ENCODE measurements at places on chromosomes 3 and 15.
A peak's percentile ranks its signal among the peaks of the same experiment; 100 is the strongest.

DNA sequence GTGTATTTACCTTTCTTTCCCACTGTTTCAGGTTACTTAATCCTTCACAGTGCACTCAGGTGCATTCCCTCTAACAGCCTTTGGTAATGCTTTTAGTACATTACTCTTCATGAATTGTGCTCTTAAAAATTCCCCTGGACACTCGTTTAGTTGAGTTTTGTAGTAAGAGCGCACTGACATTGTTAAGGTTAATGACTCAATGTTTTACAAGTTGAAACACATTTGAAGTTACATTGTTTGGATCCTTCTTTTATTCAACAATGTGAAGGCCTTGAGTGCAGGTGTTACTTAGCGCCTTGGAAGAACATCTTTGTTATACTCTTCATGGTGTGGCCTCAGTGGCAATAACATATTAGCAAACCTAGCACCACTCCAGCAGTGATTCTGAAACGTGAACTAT is 739.6 kb downstream of the NAALADL2 start:
- DNase-seq, result no peak

- no peak for DNase-seq
Measured at GRCh38 chr3:74535281-74535680, 79.2 kb downstream of the CNTN3 start.

DNA sequence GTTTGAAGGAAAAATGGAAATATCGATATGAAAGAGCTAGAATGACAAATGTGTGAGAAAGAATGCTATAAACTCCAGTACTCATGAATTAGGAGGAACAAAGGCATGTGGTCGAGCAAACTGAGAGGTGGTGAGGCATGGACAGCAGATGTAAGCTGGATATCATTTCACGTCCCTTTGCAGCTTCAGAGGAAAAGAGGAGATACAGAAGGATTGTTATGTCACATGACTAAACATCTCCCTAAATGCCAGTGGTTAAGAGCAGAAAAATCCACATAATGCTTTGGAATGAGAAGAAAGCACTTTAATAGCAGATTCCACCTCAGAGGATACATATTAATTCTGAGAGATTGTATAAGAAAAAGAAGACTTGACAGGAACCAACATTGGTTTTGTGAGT is 248.7 kb downstream of the ZIC4 start:
- peak; percentile 7 for DNase-seq

GRCh38 chr3:171994646-171995428 is 44.5 kb upstream of the FNDC3B start:
- DNase-seq, result peak; percentile 82

- no peak for DNase-seq
Measured at GRCh38 chr3:76438971-76439370, 600.9 kb upstream of the ROBO2 start.

DNA sequence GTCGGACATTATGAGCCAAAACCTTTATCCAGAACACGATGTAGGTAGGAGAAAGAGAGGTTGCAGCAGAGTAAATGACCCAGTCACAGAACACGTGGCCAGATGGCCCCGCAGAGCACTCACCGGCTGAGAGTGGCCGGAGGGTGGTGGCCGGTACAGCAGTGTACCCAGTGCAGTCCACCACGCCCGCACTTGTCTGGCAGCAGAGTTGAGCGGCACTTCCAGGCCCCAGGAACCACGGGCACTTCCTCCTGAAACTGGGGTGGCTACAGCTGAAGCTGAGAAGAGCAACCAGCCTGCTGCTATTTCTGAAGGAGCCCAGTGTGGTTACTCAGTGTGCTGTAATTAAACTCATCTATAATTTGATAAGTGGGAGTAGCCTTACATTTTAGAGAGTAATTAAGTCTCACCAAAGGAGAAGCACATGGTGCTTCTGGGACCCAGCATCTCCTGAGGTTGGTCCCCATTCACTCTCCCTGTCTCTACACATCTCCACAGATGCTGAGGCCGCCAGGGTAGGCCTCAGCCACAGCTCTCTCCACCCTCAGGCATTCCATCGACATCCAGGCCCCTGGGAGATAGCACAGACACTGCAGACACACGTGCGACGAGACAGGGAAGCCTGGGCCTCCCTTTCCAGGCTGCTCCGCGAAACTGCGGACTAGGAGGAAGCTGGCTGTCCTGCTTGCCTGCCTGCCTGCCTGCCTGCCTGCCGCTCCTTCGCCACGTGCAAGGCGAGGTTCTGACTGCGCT is 49.8 kb downstream of the BDH1 start:
- DNase-seq, result no peak

DNA sequence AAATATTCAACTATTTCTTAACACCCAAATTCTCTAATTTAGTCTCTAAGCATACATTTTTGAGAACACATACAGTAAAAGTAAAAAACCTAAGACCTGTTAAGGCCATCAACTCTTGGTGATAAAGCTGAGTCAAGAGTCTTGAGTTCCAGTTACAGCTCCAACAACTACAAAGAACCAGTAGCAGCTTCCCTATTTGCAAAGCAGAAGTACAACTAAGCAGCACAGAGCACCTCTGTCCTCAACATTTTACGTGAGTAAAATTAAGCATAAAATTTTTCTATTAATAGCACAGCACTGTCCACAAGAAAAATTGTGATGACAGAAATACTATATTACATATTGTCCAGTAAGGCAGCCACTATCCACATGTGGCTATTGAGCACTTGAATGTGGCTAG is 4.4 kb downstream of the PCOLCE2 start:
- no peak for DNase-seq

GRCh38 chr3:41334426-41334825 is 135.1 kb downstream of the CTNNB1 start:
- DNase-seq, result no peak

GRCh38 chr3:195441992-195442572 is 738 bp downstream of the ACAP2 start:
- no peak for DNase-seq

GRCh38 chr15:41417418-41418195 is 712 bp downstream of the RTF1 start:
- DNase-seq, result no peak

DNA sequence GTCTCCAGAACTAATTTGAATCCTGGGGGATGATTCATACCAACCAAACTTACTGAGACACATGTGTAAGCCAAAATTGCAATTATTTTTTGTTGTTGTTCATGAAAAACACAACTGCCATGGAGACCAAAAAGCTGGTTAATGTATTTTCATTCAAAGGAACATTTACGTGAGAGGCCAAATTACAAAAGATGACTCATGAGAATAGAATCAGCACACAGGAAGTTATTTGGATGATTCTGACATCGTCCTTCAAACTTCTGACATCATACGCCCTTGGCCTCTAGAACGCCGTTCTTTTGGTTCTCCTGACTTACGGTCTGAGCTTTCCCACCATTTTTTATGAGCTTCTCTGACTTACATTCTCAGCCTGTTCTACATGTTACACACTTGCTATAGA is 3.0 kb upstream of the ZNF280D start:
- no peak for DNase-seq

DNA sequence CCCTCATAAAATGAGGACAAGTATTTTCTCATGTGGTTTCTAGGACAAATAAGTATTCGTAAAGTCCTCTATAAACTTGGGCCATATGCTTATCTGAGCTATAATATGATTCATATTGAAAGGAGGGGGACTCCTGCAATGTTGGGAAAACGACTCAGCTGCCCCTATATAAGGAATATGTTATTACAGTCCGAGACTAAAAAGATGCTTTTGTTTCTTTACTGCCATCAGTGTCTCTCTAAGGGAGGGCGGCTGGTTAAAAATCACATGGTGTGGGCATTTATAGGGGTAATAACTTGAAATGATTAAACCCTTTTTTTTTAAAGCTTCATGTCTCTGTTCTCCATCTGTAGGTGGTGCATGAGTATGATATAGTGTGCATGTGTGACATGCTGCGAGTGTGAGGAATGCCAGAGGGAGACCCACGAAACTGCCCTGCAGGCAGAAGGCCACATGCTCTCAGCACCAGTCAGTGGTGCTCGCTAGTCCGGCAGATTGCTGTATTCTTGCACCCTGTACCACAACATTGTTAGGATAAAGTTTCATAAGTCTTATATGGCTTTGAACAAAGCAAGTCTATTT is 256.0 kb upstream of the CTDSPL start:
- no peak for DNase-seq

GRCh38 chr3:171455603-171456550 is 4.3 kb downstream of the TNIK start:
- DNase-seq, result no peak

GRCh38 chr15:40130799-40131502 is 22.3 kb upstream of the BMF start:
- no peak for DNase-seq

GRCh38 chr15:39096608-39097205 is 484.2 kb upstream of the THBS1 start:
- DNase-seq, result no peak

DNA sequence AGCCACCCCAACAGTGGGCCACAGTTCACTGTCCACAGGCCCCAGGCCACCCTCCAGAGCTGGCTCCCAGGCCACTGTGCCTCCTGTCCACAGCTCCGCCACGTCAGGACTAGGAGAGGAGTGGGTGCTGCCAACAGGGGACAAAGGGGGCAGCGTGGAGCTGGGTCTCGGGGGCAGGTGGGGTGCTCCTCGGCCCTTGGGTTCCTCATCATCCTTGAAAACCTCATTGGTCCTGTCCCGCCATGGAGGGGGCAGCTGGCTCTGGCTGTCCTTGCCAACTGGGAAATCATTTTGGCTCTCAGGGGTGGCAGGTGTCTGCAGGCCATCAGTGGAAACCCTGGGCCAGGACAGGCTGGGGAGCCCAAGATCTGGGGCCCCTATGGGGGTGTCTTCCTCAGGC is 45.2 kb downstream of the ADAMTS7 start:
- no peak for DNase-seq

- no peak for DNase-seq
Measured at GRCh38 chr3:183247011-183247589, 6.0 kb upstream of the B3GNT5 start.

GRCh38 chr3:156787926-156788663 is 38.1 kb upstream of the LEKR1 start:
- peak; percentile 93 for DNase-seq

Measured in AG09309 (cell line).